Umbilical cord (tissue), 2 donors: ENCODE measurements at places on chromosomes 1 and 21. TPM values are rescaled to one million over a fixed set of nuclear protein-coding genes. Genes with fewer than 3 reads are reported as not detected.

NBPF26 gene
- 34.2 TPM for total RNA-seq

CFAP107 gene
- total RNA-seq: not detected

TNN gene
- not detected for total RNA-seq

GRCh38 chr1:234851450-234852438 lies 241.8 kb upstream of the IRF2BP2 start:
- no peak for DNase-seq

DNA sequence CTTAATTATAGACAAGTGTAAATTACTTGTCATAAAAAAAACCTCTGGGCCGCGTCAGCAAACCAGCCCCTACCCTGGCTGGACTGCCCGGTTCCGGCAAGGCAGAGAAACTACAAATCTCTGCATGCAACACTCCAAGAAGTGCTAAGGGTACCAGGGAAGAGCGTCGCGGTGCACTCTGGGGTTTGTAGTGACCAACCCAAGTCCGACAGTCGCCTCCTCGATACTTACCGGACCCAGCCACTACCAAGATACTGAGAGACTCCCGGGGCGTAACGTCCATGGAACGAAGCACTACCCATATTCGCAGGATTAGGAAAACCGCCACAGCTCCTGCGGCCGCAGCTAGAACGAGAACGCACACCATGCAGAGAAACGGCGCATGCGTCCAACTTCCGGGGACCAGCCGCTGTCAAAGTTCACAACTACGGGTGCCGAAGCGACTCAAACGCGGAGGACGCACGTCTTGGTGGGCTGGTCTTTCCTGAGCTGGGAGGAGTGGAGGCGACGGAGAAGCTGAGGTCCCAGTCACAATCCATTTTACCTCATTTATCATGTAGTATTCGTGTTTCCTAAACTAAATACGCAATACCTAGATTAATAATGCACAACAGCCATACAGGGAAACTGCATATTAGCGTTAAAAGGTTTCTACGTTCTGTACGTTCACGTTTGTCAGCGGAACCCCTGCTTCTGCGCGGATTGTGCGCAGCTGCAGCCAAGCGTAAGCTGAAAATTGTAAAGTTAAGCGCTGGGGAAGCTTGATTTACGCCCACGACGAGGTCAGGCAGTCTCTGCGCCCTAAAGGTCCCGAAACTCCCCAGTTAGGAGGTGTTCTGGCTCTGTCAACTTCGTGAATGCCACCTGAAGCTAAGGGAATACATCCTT lies at the start of gene ALG14:
TSS of gene ALG14 (minus strand) at position 420 of the 888 bp plus-strand sequence. CDS start at position 367, 53 bp downstream.
- DNase-seq: peak; percentile 99

DNA sequence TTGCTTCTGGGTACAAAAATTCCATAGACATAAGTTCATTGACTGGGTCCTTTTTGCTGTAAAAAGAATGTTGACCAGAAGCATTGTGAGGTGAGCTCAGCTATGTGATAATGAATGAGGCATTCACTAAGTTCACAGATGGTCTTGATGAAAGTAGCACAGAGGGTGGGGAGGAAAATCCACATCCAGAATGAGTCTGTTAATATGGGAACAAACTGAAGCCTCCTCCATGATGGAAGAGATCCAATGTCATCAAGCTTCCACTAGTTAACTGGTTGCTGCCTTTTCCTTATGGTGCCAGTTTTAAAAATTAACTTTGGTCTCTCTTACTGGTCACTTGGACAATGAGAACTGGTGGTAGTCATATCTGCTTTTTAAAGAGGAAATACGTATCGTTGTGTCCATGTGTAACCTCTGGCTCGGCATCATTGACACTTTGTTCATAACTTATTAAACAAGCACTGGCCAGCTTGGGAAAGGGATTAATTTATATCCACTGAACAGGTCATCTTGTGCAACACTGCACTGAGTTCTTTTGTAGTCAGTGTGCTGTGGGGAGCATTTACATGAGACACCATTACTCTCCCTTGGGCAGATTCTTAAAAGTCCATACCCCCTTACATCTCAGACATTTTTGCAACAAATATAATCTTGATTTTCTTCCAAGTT lies 88.6 kb downstream of the ADAMTS1 start:
- no peak for DNase-seq

- no peak for DNase-seq
Measured at GRCh38 chr1:223106856-223107255, 36.2 kb downstream of the TLR5 start.

GRCh38 chr21:46041183-46041582 lies 56.7 kb upstream of the COL6A2 start:
- no peak for DNase-seq

- DNase-seq: no peak
Measured at GRCh38 chr1:6612641-6613360, 730 bp upstream of the PHF13 start.

- no peak for DNase-seq
Measured at GRCh38 chr1:153769221-153769620, 6.0 kb upstream of the SLC27A3 start.

- peak; percentile 72 for DNase-seq
Measured at GRCh38 chr1:39258146-39258924, 53.8 kb downstream of the MACF1 start.

- no peak for DNase-seq
Measured at GRCh38 chr1:229158927-229159326, 112.0 kb upstream of the RAB4A start.
